ENCODE measurements at places on chromosomes 7 and 10.

DNA sequence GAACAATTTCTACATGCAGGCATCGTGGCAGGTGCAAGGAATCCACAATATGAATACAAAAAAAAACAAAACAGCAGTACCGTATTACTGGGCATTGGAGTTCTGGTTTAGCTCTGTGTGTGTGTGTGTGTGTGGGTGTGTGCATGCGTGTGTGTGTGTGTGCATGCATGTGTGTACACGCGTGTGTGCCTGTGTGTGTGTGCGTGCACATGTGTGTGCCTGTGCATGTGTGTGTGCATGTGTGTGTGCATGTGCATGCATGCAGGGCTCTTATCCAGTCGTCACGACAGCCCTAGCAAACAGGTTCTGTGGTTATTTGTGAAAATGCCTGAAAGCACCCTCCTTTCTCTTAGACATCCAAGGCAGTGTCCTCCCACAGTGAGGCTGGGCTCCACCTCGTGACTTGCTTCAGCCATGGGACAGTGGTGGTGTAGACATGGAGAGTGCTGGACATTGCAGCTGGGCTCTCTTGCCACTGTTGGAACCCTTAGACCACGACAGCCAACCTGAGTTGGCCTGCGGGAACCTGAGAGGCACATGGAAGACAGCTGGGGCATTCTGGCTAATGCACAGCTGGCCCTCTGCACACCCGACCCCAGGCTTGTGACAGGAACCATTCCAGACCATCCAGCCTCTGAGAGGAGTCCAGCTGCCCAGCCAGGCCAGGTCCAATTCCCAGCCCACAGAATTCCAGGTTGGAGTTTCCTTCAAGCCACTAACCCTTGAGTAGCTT is 173.4 kb upstream of the SHH start:
- no peak for DNase-seq

DNA sequence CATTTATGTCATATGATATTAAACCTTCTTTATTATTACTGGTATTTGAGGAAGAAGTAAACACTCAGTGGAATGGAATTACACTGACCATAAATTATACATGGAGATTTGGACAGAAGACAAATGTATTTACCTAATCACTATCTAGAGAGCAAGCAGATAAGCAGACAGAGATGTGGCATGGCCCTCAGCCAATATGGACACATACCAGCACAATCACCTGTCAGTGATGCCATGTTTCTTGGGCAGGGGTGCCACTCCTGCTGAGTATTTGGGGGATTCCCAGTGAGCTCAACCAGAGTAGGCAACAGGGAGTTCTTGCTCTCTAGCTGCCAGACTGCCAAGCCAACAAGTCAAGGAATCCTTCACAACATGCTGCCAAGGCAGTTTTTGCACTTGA is 866.3 kb upstream of the LRRN3 start:
- no peak for DNase-seq

DNA sequence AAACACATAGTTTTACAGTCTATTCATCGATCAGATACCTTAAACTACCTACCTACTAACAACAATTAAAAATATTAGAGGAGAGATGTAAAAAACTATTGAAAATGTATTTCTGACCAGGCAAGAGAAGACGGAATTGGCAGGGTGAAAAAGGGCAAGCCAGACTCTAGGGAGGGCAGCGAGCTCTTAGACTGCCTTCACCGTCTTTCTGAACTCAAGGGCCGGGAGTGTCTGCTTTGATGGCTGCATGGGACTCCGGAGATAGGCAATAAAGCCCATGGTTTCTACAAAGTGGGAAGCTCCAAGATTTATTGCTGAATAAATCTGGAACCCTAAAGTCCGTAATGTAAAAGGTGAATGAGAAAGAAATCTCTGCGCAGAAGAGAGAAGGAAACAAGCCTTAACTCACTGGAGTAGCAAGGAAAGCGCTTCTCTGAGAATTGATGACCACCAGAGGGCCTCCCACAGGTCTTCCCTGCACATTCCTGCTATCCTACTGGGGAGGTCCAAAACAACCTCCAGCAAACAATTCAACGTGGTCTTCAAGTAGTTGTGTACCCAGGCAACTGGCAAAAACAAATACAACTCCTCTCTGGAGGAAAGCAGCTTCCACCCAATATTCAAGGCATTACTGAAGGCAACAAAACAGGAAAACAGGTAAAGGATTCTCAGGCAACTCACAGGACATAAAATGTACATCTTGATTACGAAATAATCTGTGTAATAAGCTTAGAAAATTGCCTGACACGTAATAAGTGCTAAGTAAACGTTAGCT is 181.3 kb downstream of the SDK1 start:
- DNase-seq: peak; percentile 40

- DNase-seq: no peak
Observed at GRCh38 chr7:11753433-11753832, 78.6 kb downstream of the THSD7A start.

- DNase-seq: peak; percentile 60
Observed at GRCh38 chr7:91165006-91165845, 99.0 kb upstream of the FZD1 start.

- DNase-seq: no peak
Observed at GRCh38 chr7:140698477-140698876, 2.0 kb downstream of the NDUFB2 start.

DNA sequence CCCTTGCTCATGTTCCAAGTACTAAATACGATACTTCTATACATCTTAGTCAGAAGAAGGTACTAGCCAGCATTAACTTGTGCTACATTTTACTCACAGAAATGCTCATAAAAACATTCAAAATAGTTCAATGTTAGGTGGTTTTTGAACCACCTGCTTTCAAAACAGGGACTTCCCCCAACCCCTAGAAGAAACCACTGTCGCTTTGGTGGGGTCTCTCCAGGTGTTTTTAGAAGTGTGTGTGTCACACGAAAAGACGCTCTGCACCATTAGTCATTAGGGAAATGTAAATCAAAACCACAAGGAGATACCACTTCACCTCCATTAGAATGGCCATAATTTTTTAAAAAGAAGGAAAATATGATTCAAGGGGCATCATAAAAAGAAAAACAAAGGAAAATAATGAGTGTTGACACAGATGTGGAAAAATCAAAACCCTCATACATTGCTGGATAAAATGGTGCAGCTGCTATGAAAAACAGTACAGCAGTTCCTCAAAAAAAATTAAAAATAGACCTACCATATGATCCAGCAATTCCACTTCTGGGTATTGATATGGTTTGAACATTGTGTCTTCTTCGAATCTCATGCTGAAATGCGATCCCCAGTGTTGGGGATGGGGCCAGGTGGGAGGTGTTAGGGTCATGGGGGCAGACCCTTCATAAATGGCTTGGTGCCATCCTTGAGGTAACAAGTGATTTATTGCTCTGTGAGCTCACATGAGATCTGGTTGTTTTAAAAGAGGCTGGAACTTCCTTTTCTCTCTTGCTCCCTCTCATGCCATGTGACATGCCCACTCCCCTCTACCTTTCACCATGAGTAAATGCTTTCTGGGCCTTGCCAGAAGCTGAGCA is 74.2 kb downstream of the MALSU1 start:
- no peak for DNase-seq

GRCh38 chr10:62779487-62780248 is 24.9 kb upstream of the ADO start:
- no peak for DNase-seq

DNA sequence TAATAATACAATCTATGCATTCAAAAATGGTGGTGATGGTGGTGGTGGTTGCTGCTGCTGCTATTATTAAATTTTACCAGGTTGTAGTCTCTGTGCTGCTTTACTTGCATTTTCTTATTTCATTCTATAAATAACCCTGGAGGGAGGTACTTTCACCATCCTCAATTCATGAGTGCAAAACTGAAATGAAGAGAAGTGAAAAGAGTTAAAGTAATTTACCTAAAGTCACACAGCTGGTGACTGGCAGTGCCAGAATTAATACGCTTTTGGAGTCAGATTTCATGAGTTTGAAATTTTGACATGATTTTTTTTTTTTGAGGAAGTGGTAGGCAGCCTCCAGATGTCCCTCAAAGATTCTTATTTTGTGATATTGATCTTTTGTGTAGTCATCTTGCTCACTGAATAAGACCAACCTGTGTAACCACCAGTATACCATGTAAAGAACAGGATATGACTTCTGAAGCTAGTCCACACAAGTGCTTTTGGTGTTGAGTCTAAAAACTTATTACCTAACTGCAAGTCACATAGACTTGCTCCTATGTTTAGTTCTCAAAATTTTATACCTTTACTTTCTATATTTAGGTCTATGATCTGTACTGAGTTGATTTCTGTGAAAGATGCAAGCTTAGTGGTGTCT is 218.8 kb downstream of the ZWINT start:
- no peak for DNase-seq

DNA sequence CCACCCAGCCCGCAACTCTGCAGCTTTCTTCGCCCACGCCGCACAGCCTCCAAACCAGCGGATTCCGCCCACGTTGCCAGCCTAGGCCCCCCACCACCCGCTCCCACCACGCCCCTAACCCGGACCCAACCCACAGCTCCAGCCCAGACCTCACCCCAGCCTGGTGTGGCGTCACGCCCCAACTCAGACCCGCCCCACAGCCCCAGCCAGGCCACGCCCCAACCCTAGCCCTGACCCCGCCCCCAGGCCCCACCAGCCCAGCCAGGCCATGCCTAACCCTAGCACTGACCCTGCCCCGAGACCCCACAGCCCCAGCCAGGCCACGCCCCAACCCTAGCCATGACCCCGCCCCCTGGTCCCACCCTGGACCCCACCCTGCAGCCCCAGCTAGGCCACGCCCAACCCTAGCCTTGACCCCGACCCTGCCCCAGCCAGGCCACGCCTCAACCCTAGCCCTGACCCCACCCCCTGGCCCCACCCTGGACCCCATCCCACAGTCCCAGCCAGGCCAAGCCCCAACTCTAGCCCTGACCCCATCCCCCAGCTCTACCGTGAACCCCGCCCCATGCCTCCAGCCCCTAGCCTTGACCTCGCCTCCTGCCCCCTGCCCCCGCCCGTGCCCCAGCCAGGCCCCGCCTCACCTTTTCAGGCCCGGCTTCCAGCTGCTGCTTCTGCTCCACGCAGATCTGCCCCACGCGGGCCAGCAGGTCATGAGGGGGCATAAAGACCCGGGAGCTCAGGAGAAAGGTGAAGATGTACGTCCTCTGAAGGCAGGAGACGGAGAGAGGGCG is 64.0 kb downstream of the RASGEF1A start:
- DNase-seq: no peak

DNA sequence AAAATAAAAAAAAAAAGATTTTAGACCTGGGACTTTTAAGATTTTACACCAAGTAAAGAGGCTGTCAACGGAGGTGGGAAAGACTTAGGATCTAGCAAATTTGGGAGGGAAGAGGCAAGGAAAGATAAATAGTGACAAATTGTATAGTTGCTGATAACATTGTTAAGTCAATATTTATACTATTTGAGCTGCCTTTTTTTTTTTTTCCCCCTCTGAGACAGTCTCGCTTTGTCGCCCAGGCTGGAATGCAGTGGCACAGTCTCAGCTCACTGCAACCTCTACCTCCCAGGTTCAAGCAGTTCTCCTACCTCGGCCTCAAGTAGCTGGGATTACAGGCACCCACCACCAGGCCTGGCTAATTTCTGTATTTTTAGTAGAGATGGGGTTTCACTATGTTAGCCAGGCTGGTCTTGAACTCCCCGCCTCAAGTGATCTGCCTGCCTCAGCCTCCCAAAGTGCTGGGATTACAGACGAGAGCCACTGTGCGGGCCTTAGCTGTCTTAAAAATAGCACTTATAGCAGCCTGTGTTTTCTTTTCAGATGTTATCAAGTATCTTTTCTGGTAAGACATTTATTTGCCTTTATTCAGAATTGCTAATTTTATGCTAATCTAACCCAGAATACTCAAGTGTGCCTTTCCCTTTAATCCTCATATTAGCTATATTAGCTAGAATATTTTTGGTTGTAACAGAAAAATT is 94.5 kb downstream of the MMRN2 start:
- DNase-seq: no peak

DNA sequence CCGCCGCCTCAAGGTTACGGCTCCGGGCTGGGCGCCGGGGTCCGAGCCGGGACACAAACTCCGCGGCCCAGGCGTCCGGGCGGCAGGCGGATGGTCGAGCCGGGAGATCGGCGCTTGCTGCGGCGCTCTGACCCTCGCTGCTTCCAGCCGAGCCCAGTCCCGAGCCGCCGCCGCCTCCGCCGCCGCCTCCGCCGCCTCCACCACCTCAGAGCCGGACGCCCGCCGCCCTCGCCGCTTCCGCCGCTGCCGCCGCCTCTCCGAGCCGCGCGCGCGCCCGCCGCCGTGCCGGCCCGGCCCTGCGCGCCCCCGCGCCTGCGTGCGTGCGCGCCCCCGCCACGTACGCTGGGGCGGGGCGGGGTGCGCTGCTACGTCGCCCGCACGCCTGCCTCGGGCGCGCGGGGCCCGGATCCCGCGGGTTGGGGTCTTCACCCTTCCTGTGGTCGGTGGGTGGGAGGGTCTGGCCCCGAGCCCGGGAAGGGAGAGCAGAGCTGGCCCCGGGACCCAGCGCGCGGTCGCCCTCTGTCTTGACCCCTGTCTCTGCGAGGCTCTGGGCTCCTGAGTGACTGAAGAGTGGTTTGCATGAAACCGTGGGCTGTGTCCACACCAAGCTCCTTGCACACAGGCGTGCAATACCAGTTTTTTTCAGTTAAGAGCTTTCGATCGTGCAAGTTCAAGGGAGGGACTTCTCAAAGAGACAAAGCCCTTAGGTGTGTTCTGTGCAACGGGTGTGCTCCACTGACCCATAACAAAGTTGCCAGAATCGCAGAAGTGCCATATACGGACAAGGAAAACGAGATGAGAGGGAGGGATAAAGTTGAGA is at the start of gene SMURF1:
SMURF1 (minus strand) TSS at position 256 of the 820 bp plus-strand sequence. CDS start 328 bp downstream, outside the sequence.
- no peak for DNase-seq

- no peak for DNase-seq
Observed at GRCh38 chr7:12635830-12636229, 51.6 kb upstream of the ARL4A start.

DNA sequence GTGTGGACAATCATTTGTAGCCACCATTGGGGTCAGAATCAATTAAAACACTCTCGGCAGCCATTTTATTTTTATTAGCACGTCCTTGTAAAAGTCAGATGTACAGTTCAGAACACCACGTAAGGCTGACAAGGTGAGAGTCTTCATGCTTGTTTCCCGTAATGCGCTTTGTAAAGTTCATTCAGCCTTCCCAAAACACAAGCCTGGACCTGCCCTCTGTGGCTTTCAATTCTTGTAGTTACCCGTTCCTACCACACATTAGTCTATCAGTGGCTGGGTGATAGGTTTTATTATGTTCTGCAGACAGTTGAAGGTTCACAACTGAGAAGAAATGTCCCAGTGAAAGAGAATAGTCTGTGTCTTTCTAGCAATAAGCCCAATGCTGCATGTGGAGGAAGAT is 35.4 kb downstream of the GAD2 start:
- DNase-seq: no peak

DNA sequence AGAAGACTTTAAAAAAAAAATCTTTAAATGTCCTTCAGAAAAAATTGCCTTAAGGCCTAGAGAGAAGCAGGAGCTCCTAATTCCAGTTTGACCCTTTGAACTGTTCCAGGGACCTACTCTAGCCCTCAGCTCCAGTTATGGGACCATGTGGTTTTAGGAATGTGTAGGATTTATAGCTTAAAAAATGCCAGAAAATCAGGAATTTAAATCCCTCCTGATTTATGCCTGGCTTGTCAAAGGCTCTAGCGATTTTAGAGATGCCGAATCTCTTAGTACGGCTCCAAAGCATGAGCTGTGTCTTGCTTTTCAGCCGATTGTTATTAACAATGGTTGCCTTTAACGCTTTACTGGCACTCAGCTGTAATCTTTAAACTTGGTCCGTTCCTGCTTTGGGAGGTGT is 130.6 kb upstream of the NPVF start:
- no peak for DNase-seq

- DNase-seq: no peak
Observed at GRCh38 chr10:104255311-104255981, 754 bp downstream of the GSTO1 start.

All from astrocyte of the cerebellum (primary cell).